ENCODE measurements at places on chromosomes 2 and 18. TPM values are rescaled to one million over a fixed set of nuclear protein-coding genes. Genes with fewer than 3 reads are reported as not detected.

GRCh38 chr2:46131-46470, 204 bp downstream of the FAM110C start:
- DNase-seq, result no peak

Gene ANKAR
- 31.5 TPM for total RNA-seq

DNA sequence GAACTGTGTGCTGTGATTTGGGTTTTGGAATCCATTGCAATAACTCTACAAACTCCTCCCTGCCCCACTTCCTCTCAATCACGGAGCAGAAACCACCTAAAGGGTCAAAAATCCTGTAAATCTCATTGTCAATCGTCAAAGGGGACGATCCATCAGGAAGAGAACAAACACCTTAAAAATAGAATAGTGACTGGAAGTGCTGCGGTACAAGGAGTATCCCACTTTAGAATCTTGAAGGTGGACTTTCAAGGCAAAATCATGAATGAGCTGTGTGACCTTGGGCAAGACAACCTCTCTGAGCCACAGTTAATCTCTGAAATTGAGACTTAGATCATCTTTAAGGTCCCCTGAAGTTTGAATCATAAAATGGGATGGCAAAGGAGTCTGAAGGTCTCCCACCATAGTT, 5.9 kb downstream of the PMAIP1 start:
- DNase-seq, result no peak

DNA sequence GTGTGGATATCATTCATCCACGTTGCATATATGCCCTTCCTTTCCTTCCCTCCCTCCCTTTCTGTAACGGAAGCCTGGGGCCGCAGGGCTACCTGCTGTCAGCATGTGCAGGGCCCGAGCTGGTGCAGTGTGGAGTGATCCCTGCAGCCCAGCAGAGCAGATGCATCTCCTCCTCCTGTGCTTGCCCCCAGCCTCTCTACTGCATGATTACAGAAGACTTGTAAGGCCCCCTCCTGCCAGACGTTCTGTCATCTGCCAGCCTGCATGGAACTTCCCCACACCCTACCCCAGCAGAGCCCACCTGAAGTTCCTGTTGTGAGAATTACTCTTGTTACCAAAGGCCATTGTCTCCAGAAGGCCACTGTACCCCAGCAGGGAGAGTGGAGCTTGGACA, 67.5 kb upstream of the FOSL2 start:
- DNase-seq, result no peak

GRCh38 chr2:112783187-112783714, 1.0 kb downstream of the IL1A start:
- no peak for DNase-seq

Gene EFHD1
- total RNA-seq, result 211 TPM

GRCh38 chr2:216142540-216142939, 33.4 kb downstream of the XRCC5 start:
- no peak for DNase-seq

GRCh38 chr2:105866216-105867185, 121.8 kb downstream of the NCK2 start:
- no peak for DNase-seq
